ENCODE measurements at places on chromosomes 7 and 10.

- DNase-seq = peak; percentile 17
Observed at GRCh38 chr10:75043256-75044131, 68.0 kb upstream of the SAMD8 start.

- no peak for DNase-seq
Observed at GRCh38 chr7:148155000-148155399, 435.6 kb upstream of the C7orf33 start.

- no peak for DNase-seq
Observed at GRCh38 chr10:129660569-129660968, 193.5 kb downstream of the MGMT start.

GRCh38 chr10:22442063-22442462 lies 96.8 kb downstream of the SPAG6 start:
- DNase-seq = no peak

DNA sequence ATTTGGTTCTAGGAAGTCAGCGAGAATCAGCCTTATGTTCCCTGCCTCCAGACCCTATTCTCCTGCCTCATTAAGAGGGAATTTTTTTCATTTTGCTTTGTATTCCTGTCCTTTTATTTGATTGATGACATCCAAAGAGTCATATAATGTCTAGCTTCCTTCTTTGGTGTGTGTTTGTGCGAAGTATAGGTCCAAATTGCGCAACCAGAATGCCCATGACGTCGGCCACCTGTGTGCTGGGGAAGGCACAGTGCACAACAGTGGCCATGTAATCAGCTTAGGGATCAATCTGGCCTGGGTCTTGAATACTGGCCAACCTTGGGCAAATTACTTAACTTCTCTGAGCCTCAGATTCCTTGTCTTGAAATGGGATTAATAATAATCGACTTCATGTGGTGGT lies 206.2 kb downstream of the VTI1A start:
- no peak for DNase-seq

- no peak for DNase-seq
Observed at GRCh38 chr7:142112086-142112485, 568 bp downstream of the MGAM2 start.

- no peak for DNase-seq
Observed at GRCh38 chr10:124632064-124632531, 112.1 kb downstream of the FAM53B start.

DNA sequence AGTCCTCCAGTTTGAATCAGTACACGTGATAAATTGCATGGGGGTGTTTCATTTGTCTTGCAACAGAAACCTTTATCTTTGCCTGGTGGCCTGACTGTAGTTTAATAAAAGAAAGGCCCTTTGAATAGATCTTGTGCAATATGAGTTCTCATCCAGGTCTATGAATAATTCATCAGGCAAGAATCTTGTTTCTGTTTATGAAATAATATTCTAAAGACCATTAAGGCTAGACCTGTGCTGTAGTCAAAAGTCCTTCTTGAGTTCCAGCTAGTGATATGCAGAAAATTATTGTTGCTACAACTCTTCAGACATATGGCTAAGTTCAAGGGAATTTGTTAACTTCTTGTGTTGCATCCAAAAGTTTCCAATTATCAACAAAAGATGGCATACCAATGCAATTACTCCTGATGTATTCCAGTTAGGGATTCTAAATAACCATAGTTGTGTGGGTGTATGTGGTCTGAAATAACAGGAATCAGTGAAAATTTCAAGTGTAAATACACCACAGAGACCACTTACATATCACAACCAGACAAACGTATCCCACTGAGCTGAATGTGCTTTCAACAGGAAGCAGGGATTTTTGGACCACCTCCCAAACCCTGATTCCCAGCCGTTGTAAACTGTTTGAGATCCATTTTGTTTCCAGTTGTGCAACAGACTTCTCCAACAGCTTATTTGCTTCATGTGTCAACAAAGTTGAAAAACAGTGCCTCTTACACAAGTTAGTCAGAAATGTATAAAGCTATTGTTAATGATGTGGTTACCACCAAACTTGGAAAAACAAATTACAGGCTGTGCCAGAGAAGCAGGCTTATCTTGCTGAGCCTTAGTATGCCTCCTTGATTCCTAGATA lies 54.7 kb upstream of the BICC1 start:
- no peak for DNase-seq

GRCh38 chr10:130079614-130080460 lies 30.8 kb downstream of the C10orf143 start:
- no peak for DNase-seq

GRCh38 chr10:83515001-83515400 lies 624.3 kb upstream of the GHITM start:
- no peak for DNase-seq

- DNase-seq = no peak
Observed at GRCh38 chr10:114938856-114939193, 830 bp downstream of the TRUB1 start.

- DNase-seq = no peak
Observed at GRCh38 chr7:75617634-75618234, 121.0 kb downstream of the HIP1 start.

DNA sequence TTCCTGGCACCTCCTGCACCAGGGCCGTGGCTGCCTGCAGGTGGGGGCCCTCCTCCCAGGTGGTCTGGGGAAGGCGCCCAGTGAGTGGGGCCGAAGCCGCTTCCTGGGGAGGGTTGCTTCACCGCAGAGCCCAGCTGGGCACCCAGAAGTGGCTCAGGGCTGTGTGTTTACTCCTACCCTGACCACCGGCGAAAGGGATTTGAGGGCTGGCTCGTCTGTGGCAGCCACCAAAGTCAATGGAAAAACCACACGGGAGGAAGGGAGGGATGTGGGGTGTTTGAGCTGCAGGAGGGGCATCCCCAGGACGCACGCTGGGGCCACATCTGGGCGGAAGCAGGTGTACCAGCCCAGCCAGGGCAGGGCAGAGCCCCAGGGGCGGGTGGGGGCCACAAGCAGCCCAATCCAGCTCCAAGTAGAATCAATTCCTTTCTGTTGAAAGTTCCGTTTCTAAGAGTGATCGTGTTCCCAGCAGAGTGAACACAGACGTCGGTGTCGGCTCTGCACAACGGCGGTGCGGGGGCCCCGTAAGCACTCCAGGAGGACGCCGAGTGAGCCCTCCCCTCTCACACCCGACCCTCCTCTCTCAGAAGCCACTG lies 69.9 kb downstream of the FOXL3 start:
- DNase-seq = no peak

- no peak for DNase-seq
Observed at GRCh38 chr10:52688899-52689298, 83.7 kb downstream of the MBL2 start.

DNA sequence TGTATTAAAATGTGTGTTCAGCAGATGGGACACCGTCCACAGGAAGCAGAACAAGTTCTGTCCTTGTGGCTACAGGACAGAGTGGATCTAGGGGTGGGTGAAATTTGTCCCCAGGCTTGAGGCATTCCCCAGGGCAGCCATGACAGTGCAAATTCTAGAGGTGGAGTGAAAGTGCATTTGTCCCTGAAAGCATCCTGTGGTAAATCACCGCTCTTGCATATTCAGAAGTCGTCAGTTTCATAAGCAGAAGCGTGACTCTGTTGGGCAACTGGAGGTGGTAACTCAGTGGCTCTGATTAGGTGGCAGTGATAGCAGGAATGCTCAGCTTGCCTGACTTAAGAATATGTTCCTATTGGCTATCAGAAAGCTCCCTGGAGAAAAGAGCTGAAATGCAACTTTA lies 96.6 kb downstream of the SNX10 start:
- DNase-seq = no peak

DNA sequence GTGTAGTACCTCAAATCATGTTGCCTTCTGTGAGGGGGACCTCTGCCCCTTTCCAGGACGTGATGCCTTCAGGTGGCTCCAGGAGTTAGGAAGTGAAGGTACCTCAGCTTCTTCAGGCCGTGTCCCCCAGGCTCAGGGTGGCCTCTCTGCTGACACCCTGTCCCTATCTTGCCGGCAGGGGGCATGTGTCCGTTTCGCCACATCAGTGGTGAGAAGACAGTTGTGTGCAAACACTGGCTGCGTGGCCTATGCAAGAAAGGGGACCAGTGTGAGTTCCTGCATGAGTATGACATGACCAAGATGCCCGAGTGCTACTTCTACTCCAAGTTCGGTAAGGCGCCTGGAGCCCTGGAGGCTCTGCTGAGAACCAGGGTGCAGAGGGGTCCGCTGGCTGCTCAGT lies 9.2 kb downstream of the CPSF4 start:
- DNase-seq = no peak

GRCh38 chr10:49119746-49120145 lies 4.4 kb upstream of the VSTM4 start:
- no peak for DNase-seq

GRCh38 chr10:88037623-88038022 lies 174.2 kb downstream of the PTEN start:
- DNase-seq = no peak

DNA sequence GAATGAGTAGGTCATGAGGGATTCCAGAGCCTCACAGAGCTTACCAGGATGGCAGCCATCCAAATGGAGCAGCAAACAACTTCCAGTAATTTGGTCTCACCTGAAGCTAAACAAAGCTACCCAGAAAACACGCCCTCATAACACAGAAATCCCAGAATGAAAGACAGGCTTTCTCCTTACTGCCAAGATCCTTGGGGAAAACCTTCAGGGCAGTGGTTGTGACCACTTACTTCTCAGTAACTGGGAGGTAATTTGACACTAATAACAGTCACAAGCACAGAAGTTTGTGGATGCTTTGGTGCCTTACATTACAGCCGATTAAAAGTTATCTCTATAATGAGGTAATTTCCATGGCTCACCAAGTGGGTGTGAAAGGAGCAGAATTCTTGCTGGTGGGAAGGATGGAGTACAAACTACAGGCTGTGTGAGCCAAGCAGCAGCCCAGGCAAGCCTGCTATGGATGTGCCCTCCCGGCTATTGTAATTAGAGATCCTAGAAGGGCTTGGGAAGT lies 10.4 kb downstream of the WDR91 start:
- DNase-seq = no peak

GRCh38 chr10:91796331-91797047 lies 1.7 kb upstream of the TNKS2 start:
- no peak for DNase-seq

DNA sequence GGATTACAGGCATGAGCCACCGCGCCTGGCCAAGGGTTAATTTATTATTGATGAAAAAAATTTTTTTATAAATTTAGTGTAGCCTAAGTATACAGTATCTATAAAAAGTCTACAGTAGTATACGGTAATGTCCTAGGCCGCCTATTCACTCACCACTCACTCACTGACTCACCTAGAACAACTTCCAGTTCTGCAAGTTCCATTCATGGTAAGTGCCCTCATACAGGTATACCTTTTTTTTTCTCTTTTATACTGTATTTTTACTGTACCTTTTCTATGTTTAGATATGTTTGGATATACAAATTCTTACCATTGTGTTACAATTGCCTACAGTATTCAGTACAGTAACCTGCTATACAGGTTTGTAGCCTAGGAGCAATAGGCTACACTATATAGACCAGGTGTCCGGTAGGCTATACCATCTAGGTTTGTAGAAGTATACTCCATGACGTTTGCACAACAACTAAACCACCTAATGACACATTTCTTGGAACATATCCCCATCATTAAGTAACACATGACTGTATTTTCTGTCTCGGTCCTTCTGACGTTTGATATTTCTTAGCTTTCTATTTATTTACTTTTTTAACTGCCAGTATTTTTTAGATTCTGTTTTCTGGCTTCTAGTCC lies 23.4 kb downstream of the IRF5 start:
- no peak for DNase-seq

GRCh38 chr10:2022401-2022800 lies 285.1 kb upstream of the ADARB2 start:
- DNase-seq = no peak

DNA sequence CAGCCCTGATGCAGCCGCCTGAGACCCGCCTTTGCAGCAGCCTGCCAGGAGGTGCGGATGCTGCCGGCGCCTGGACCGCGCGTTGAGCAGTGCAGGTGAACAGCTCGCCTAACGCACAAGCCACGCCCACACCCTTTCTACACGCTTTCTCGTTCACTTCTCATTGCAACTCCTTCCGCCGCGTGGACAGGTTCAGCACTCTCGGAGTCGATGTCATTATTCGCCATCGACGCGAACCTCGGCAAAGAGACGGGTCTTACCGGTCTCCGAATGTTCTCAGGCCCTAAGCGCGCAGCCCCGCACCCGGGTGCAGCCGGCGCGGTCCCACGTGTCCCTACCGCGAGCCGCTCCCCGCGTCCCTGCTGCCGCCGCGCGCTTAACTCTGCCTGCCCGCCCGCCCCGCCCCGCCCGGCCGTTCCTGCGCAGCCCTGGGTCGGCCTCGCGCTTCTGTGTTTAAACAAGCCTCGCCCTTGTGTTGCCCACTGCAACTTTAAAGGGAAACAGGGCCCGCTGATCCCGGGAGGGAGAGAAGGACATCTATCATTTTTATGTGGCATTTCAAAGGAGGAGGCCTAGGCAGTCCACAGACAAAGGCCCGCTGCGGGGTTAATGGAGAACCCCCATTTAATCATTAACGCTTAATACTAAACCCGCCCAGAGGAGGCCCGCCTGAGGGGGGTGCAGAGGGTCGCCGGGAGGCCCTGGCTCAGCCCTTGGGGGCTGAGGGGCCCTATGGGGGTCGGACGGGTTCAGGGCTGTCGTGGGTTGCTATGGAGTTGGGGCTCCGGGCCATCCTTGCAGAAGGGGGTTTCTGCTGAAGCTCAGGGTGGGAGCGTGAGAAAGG lies 128.5 kb downstream of the WDR11 start:
- no peak for DNase-seq

- DNase-seq = no peak
Observed at GRCh38 chr7:95871075-95871848, 98.9 kb downstream of the DYNC1I1 start.

DNA sequence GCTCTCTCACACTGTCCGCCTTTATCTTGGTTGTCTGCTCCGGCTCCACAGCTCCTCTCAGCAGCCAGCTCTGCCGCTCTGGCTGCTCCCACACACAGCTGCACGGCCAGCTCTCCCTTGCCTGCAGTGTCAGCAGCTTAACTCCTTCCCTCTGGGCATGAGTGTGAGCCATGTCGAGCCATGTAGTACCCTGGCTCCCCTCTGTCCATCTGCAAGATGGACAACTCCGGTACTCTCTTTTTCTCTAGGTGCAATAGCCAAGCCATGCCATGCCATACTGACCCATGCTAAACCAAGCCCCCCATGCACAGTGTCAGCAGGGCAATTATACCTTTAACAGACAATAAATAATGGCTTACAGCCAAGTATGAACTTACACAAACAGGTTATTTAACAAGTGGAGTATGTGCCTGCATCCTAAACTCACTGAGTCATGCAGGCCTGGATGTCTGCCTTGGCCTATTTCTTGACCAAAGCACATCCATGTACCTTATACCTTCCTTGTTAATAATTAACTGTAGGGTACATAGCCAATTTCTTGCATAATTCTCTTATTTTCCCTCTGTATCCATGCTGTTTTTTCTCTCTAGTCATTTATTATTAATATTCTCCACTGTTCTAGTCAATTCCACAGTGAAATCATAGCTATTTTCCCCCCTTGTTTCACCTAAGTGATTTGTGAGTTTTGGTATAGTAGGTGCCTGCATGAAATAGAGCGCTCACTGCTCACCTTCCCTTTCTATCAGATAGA lies 170.9 kb downstream of the CDK14 start:
- DNase-seq = no peak

- no peak for DNase-seq
Observed at GRCh38 chr7:135684136-135684535, 21.8 kb downstream of the STMP1 start.

GRCh38 chr7:144738708-144739314 lies 97.0 kb downstream of the TPK1 start:
- DNase-seq = no peak

GRCh38 chr7:155203059-155203881 lies 94.4 kb upstream of the INSIG1 start:
- DNase-seq = no peak
